ENCODE measurements at places on chromosomes 6 and 20.

DNA sequence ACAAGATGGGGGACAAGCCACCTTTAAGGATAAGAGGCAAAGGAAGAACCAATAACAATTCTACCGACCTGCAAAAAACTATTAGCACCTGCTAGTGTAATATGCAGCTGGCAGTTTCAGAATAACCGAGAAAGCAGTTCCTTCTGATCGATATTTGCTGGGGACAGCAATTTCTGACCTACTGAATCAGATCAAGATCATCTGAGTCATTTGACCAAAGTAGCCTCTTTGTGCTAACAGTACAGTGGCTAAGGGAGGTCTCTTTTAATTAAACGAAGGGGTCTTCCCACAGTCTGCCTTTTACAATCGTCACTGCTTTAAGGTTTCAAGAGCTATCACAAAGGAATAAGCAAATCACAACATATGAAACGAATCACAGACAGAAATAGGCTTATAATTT lies 318.9 kb downstream of the BTBD9 start:
- no peak for DNase-seq

DNA sequence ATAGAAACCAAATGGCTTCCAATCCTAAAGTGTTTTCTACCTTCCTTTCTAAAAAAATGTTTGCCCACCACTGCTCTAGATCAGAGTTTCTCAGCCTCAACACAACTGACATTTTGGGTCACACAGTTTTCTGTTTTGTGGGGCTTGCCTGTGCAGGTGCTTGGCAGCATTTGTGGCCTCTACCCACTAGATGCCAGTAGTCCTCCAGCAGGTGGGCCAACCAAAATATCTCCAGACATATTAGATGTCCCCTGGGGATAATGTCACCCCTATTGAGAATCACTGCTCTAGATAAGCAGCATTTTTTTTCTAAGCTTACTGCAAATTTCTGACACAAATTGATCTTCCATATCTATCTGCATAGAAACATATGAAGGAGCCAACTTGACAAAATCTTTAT lies 26.3 kb upstream of the EPM2A start:
- no peak for DNase-seq

- no peak for DNase-seq
These were observed 9.1 kb downstream of the DYNLRB1 start for GRCh38 chr20:34525342-34525708.

- DNase-seq, result peak; percentile 63
These were observed 45.9 kb downstream of the ZNF217 start for GRCh38 chr20:53547664-53548239.

GRCh38 chr20:41619360-41620100 lies 1.4 kb upstream of the CHD6 start:
- no peak for DNase-seq

DNA sequence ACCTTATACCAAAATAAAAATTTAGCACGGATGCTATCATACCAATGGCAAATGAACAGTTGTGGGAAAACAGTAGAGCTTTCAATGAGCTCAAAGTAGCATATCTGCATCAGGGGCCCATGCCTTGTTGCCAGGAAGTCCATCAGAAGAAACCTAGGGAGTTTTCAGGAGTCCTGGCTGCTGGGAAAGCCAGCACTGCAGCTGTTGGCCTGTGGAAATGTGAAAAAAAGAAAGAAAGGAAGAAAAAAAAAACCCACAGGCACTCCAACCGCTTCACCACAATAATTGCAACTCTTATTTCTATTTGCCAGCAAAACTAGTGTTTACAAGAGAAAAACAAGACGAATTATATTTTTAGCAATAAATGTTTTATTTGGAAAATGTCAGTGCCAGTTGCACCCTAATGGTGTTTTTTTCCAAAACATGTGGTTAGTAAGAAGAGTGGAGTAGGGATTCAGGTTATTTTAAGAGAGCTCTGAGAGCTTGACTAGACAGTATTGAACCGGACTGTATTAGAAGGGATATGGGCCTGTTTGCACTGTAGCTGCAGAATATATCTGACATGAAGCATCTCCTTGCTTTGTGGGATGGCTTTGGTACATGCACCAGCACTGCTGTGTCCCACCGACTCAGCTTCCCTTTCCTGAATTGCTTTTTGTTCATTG lies 137.3 kb downstream of the CCDC170 start:
- no peak for DNase-seq

- DNase-seq, result no peak
These were observed 212.3 kb upstream of the SYNDIG1 start for GRCh38 chr20:24257171-24257570.

- no peak for DNase-seq
These were observed 934.4 kb downstream of the KIF16B start for GRCh38 chr20:15638816-15639215.

GRCh38 chr6:149140910-149141290 lies 176.6 kb upstream of the TAB2 start:
- no peak for DNase-seq

DNA sequence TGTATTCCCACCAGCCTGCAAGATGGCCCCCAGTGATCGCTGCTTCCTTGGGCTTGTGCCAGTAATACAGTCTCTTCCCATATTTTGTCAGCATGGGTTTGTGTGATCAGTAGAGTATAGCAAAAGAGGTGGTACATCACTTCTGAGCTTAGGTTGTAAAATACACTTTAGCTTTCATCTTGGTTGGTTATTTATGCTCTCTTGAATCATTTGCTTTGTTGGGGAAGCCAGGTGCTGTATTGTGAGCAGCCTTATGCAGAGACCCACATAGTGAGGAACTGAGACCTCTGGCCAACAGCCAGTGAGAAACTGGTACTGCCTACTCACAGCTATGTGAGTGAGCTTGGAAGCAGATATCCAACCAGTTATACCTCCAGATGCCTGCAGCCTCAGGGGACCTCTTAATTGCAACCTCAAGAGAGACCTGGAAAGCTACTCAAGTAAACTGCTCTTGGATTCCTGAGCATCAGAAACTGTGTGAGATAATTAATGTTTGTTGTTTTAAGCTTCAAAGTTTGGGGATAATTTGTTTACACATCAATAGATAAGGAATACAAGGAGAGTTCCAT lies 229.3 kb downstream of the FARS2 start:
- peak; percentile 90 for DNase-seq

- DNase-seq, result no peak
These were observed 19.8 kb downstream of the XRN2 start for GRCh38 chr20:21322921-21323331.

GRCh38 chr6:54578261-54578660 lies 268.3 kb upstream of the FAM83B start:
- DNase-seq, result no peak

- DNase-seq, result no peak
These were observed 3.5 kb downstream of the CTNNBL1 start for GRCh38 chr20:37697314-37697713.

DNA sequence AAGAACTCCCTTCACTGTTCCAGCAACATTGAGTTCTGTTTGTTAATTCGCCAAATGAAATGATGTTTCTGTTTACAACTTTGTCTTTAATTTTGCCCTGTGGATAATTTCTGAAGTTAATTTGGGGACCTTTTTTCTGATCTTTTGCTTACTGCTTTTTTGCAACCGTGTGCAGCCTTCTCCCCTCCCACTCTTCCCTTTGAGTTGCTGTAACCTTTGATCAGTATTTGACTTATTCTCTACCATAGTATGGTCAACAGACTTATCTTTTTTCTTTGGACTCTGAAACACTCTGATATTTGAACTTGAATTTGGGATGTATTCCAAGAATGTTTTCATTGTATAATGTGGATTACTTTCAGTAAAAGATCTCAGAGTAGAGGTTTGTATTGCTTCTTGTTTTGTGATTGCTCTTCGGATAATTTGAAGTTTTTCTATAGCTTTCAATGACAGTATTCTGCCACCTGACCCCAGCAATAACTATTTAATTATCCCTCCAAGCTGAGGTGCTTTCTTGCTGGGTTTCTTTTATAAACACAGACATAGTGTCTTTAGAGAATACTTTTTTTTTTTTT lies 46.2 kb downstream of the LRRN4 start:
- no peak for DNase-seq

DNA sequence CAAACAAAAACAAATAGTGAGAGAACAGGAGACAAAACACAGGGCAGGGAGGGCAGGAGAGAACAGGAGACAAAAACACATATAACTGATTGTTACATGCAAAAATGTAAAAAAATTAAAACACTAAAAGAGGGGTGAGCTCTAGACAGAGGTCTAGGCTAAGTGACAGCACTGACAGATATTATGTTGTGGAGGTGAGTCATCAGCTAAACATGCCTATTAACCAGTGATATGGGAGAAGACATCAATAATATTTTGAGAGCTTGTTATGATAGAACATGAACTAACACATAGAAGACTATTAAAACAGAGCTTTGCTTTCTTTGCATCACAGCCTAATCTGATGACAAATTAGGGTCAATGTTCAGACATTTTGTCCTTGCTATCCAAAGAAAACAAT lies 972.7 kb downstream of the PRIM2 start:
- DNase-seq, result no peak

DNA sequence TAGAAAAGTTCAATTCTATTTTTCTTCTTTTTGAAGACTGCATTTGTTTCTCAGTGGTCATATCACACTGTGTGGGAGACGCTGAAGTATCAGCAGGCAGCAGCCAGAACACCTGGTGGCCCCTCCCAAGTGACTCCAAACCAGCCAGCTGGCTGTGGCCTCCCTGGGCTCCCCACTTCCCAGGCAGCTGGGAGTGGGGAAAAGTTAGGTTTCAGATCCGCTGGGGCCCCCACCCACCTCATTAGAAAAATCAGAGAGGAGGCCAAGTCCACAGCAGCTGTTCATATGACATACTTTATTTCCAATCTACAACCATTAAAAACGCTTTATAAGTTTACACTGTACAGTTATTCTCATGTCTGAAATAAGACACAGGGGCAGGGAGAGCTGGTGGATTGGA lies 3.6 kb upstream of the DSN1 start:
- no peak for DNase-seq

DNA sequence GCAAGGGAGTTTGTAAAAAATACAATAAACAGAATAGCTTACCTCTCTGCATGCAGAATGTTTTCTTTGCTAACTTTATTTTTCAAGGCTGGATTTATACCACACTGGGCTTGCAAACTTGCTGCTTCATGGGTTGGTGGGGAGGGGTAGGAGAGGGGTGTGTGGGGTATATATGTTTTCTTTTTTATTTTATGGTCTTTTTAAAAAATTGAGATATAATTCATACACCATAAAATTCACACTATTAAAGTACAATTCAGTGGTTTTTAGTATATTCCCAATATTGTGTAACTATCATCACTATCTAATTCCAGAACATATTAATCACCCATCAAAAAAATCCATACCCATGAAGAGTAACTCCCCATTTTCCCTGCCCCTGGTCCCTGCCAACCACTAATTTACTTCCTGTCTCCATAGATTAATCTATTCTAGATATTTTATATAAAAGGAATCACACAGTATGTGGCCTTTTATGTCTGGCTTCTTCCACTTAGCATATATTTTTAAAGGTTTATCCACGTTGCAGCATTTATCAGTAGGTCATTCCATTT lies 14.3 kb upstream of the TRPC4AP start:
- DNase-seq, result no peak

Data from DMS153 (cell line).